Adrenal gland (tissue), 19 donors: ENCODE measurements at places on chromosomes 6 and 20.

- no peak overlapping the region for H3K4me3 ChIP-seq
- no peaks in the 10 kb centered on the region for H3K36me3 ChIP-seq
- DNase-seq, result no peak
- no peaks in the 10 kb centered on the region for H3K27me3 ChIP-seq
- H3K27ac ChIP-seq, result no peak overlapping the region
- no peaks in the 10 kb centered on the region for H3K4me1 ChIP-seq
These were observed 16.3 kb downstream of the RBM24 start for GRCh38 chr6:17297271-17298080.

DNA sequence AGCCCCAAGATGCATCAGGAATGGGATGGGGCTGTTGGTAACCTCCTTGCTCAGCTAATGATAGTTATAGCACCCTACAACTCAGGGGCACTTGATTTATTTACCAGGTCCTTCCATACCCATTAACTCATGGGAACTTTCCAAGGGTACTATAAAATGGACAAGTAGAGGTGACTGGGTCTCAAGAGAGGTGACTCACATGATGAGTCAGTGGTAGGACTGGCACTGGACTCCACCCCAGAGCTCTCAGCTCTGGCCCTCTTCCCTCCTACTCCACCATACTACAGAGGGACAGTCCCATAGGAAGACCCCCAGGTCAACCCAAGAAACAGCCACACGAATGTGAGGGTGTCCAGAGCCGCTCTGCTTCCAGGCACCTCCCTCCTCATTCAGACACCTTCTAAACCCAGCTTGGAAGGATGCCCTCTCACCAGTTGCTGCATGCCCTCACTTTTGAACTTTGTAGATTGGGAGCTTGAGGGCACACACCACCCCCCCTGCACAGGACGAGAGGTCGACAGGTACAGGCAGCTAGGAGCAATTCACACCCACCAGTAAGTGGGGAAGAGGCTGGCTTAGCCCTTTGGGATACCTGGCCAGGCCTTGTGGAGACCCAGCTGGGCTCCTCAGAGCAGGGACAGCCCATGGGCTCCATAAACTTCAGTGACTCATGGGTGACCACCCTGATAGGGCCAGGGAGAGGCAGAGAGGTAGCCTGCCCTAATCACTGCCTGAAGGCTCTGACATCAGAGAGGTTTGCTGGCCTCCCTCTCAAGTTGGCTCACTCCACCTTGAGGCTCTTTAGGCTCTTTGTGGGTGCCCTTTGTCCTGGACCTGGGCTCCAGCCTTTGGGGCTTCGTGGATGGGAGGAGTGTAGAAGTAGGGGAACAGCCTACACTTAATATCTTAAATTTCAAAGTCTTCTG, 81.6 kb upstream of the MLN start:
- H3K27ac ChIP-seq, result no peak overlapping the region
- no peaks in the 10 kb centered on the region for H3K27me3 ChIP-seq
- no peaks in the 10 kb centered on the region for H3K36me3 ChIP-seq
- H3K4me3 ChIP-seq, result no peak overlapping the region
- H3K4me1 ChIP-seq, result no peaks in the 10 kb centered on the region

DNA sequence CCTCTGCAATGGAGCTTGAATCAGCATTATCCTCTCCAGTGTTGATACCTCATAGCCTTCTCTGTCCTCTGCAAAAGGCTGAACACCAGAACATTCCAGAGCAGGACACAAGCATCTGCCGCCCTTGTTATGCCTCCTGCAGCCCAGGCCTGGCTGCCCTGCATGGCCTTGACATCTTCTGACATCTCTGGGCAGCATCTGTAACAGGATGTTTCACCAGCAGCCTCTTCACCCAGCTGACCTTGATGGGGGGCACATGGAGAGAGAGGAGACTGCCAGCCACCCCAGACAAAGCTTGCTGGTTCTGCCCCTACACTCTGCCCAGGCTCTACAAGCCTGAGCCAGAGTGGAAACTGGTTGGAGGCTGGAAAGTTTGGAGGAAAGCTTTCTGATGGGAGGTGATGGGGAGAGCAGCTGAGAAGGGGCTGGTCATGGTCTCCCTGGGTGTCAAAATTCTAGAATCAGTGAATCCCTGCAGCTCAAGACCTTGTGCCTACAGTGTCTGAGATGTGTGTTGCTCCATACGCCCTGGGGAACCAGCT, 145.1 kb downstream of the MRPL14 start:
- H3K4me1 ChIP-seq, result no peaks in the 10 kb centered on the region
- DNase-seq, result peak; percentile 52
- H3K27me3 ChIP-seq, result no peaks in the 10 kb centered on the region
- no peak overlapping the region for H3K27ac ChIP-seq

GRCh38 chr6:154134471-154135147, 95.6 kb downstream of the OPRM1 start:
- H3K27ac ChIP-seq, result no peak overlapping the region
- H3K27me3 ChIP-seq, result no peaks in the 10 kb centered on the region
- H3K4me3 ChIP-seq, result no peak overlapping the region

- DNase-seq, result no peak
- H3K27me3 ChIP-seq, result peaks cover 4% of the 10 kb centered on the region
- no peak overlapping the region for H3K4me3 ChIP-seq
These were observed 32.3 kb upstream of the PLEKHG1 start for GRCh38 chr6:150567380-150567779.

- H3K27me3 ChIP-seq, result no peaks in the 10 kb centered on the region
- H3K4me3 ChIP-seq, result no peak overlapping the region
- no peak overlapping the region for H3K27ac ChIP-seq
- DNase-seq, result no peak
These were observed 69.6 kb upstream of the THBS2 start for GRCh38 chr6:169323221-169323620.

- H3K27ac ChIP-seq, result no peak overlapping the region
- no peak overlapping the region for H3K4me3 ChIP-seq
- DNase-seq, result no peak
- no peaks in the 10 kb centered on the region for H3K36me3 ChIP-seq
- no peaks in the 10 kb centered on the region for H3K27me3 ChIP-seq
These were observed 84.1 kb downstream of the CD24 start for GRCh38 chr6:106890447-106890846.
